Endodermal cell (in vitro differentiated cells): ENCODE measurements at places on chromosomes 7 and 10. TPM values are rescaled to one million over a fixed set of nuclear protein-coding genes. Genes with fewer than 3 reads are reported as not detected.

MAGI2 gene
- 10.3 to 28.8 TPM (median 10.6 TPM) in 3 replicates for total RNA-seq

SNCG gene
- total RNA-seq = 0.54 to 0.97 TPM (median 0.60 TPM) in 3 replicates

- H3K27ac ChIP-seq = no peak overlapping the region
- peaks cover 19% of the 10 kb centered on the region for H3K36me3 ChIP-seq
- DNase-seq = no peak
- H3K4me1 ChIP-seq = peaks cover 3% of the 10 kb centered on the region
Measured at GRCh38 chr10:127424594-127425264, 124.4 kb upstream of the NPS start.

GRCh38 chr7:17171427-17171826 is 127.0 kb upstream of the AHR start:
- H3K27ac ChIP-seq = no peak overlapping the region
- H3K4me3 ChIP-seq = no peak overlapping the region
- no peaks in the 10 kb centered on the region for H3K4me1 ChIP-seq
- H3K27me3 ChIP-seq = no peaks in the 10 kb centered on the region
- DNase-seq = no peak
- H3K36me3 ChIP-seq = no peaks in the 10 kb centered on the region

DNA sequence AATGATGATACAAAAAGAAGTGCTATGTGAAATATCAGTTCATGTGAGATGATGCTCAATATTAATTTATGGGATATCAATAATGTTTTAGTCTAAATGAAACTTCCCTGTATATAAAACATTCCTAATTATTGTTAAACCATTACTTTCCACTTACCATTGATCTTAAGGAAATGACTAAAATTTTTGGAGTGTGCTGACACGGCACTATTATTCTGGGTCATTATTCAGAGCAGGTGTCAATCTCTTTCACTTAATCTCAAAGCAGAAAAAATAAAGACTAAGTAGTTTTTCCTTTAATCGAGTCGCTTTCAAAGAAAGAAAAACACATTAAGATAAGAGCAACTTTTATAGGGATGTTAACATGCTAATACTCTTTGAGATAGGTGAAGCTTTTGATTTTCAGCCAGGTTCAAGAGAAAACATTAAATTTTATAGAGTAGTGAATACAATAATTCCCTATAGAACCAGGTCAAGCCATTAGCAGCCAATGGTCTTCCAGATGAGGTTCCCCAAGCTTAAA is 11.4 kb upstream of the CREB5 start:
- no peaks in the 10 kb centered on the region for H3K4me1 ChIP-seq
- H3K27me3 ChIP-seq = peaks cover 26% of the 10 kb centered on the region
- DNase-seq = no peak
- no peak overlapping the region for H3K4me3 ChIP-seq
